Foreskin keratinocyte (primary cell): ENCODE measurements at places on chromosomes 2 and 18. TPM values are rescaled to one million over a fixed set of nuclear protein-coding genes. Genes with fewer than 3 reads are reported as not detected.
A peak's percentile ranks its signal among the peaks of the same experiment; 100 is the strongest.

GRCh38 chr2:195586062-195586714 lies 70.8 kb upstream of the SLC39A10 start:
- DNase-seq = no peak

DNA sequence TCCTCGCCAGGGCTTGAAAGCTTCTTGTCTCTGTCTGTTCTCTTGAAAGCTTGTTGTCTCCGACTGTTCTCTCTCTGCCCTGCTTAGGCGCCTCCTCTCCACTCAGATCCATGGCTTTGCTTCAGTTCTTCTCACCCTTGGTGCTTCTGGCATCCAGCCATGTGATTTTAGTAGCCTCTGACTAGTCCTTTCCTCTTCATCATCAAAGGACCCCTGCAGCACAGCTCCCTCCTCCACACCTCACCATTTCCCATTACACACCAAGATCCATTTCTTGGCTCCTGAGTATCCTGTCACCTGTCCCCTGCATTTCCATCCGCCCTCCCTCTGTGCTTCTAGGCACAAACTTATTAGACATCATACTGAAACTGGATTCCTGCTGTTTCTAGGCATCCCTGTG lies 59.4 kb downstream of the ZNF236 start:
- no peak for DNase-seq

DNA sequence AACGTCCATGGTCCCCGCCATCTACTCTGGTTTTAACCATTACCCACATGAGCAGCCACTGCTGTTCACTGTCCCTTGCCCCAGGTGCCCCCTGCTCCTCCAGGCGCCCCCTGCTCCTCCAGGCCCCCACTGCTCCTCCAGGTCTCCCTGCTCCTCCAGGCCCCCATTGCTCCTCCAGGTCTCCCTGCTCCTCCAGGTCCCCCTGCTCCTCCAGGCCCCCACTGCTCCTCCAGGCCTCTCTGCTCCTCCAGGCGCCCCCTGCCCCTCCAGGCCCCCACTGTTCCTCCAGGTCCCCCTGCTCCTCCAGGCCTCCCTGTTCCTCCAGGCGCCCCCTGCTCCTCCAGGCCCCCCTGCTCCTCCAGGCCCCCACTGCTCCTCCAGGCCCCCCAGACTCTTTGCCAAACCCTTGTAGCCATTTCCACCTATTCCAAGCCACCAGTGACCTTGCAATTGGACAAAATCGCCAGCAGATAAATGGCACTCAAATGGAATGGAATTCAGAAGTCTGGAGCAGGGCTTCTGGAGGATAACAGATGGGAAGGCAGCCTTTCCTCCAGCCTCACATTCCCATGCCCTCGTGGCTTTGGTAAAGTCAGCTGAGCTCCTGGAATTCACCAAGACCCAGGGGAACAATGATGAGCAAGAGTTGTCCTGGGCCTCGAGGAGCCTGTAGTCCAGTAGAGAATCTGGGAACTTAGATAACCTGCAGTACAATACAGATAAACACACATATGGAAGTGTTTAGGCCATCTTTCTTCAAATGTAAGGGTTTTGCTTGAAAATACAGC lies 13.3 kb upstream of the RPL31 start:
- no peak for DNase-seq

DNA sequence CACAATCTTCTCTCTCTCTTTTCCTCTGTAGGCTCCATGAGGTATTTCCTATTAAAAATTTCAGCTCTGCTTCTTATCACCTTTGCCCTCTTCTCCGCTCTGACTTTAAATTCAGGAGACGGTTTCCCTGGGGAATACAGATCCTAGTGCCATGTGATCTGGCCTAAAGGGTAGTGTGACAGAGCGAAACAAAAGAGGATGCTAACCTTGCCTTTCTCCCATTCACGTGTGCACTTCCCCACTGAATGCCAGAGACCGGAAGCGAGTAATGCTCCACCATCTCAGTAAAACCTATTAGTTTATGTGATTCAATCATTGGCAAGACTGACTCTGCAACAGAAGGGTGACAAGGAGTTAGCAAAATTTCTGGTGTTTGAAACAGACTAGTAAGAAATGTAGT lies 358.3 kb downstream of the ZNF521 start:
- DNase-seq = no peak

DNA sequence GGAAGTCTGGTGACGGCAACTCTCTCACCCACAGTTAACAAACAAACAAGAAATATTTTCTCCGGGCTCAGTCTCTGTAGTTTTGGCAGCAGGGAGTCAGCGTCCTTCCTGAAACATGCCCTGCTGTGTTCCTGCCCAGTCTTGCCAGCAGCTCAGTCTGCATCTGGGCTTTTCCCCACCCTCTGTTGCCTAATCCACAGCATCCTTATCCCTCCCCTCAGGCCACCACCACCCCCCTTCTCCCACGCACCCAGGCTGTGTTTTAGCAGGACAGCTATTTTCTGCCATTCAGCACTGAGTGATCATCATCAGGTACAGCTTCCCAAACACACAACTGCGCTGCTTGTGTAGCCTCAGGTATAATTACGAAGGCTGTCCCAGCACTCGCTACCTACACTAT lies 168.2 kb downstream of the DPP10 start:
- DNase-seq = peak; percentile 26

GRCh38 chr2:33810046-33810835 lies 211.1 kb upstream of the FAM98A start:
- DNase-seq = peak; percentile 8

DNA sequence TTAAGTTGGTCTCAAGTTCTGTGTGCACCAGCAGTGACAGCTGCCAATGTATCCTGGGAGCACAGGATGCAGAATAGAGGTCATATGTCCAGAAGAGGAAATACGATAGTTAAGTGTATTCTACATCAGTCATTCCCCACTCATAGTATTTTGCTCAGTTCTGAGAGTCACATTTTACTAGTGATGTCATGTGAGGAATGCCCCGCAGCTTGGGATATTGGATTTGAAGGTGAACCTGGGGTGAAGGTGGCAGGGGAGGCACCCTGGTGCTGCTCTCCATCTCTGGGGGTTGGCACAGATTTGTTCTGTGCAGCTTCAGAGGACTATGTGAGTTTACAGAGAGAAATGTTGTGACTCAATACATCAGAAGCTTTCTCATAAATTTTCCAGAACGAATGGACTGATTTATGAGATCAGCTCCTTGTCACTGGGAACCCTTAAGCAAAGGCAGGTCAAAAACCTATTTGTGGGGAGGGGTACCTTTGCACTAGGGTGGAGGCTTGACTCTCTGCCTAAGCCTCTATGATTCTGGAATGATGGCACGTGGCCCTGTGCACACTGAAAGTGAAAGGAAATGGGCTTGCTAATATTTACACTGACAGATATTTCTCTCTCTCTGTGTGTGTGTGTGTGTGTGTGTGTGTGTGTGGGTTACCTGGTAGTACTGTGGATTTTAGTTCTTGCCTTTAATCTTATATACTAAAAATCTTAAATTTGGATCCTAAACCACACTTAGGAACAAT lies 95.9 kb downstream of the NEB start:
- DNase-seq = peak; percentile 46

DNA sequence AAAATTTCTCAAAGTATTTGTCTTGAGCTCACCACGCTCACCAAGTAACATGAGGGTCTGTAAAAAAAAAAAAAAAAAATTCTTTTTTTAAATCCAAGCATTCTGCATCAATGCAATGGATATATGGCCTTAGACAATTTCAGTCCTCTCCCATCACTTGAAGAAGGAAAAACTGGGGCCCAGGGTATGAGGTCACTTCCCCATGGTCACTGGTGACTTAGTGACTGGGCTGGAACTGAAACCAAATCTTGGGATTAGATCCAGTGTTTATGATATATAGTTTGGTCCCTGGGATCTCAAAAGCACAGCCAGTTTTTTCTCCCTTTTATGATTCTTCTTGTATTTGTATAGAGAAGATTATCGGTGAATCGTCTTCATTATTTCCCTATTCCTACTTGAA lies 477.9 kb upstream of the TNP1 start:
- no peak for DNase-seq

GRCh38 chr2:191582355-191582754 lies 95.6 kb upstream of the NABP1 start:
- peak; percentile 81 for DNase-seq

DNA sequence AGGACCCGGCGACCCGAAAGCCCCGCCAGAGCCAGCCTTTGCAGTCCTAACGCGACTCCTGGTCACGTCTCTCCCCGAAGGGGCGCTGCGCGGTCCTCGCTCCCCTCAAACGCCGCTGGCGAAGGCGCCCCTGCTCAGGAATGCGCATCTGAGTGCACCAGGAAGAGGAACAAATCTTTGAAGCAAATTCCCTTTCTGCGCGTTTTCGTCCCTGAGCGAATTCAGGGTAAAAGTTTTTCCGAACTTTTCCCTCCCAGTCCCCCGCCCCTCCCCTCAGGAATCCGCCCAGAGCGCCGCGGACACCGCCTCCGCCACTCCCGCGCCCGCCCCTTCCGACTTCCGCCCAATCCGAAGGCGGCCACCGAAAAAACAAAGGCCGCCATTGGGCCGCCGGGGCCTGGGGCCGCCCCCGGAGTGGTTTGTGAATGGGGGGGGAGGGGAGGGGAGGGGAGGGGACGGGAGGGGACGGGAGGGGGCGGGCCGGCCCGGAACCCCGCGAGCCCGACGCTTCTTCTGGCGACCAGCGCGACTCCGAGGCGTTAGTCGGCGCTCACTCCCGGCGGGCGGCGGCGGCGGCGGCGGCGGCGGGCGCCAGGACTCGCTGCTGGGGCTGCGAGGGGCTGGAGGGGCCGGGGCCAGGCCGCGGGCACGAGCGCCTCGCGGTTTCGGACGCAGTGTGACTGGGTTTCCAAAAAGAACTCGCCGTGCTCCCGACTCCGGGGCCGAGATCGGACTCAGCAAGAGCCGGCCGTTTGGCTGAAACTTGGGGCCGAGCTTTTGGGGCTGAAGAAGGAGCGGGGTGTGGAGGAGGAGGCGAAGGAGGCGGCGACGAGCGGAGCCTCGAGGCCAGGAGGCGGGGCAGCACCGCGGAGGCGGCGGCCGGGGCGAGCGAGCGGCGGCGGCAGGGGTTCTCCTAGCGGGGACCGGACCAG lies at the start of gene FZD7:
Gene FZD7, plus strand, starts transcription at position 539 of the 932 bp plus-strand sequence. CDS start 793 bp downstream, outside the sequence.
- DNase-seq = peak; percentile 63

GRCh38 chr18:34729740-34730355 lies 19.8 kb downstream of the DTNA start:
- no peak for DNase-seq

Gene CPS1
- 18.5 and 19.2 TPM in 2 replicates for total RNA-seq

Gene C2orf15
- 0.44 and 0.60 TPM in 2 replicates for total RNA-seq

Gene CYP27A1
- total RNA-seq = 0.44 and 0.56 TPM in 2 replicates
